Stimulated activated CD4-positive, alpha-beta T cell treated with anti-CD3 and anti-CD28 coated beads, Interleukin-4, amount 100 ng/mL, for 48 hours (primary cell): ENCODE measurements at places on chromosomes 5 and 9.

DNA sequence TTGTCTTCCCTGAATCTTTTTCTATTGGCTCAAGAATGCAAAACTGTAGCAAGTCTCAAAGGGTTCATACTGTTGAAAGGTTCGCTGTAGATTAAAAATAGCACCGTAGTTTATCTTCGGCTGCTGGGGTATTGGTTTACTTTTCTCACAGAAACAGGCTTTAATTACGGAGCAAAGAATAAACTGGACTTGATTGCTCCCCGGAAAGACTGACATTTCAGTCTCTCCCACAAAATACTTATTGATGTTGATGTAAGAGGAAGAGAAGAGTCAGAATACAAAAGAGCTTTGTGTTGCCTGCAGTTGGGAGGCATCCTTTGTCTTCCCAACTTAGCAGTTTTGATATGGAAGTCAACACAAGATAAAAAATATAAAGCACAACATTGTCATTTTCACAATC, 183.9 kb upstream of the DMAC1 start:
- DNase-seq = no peak

GRCh38 chr9:79570448-79571308, 1.1 kb upstream of the TLE4 start:
- peak; percentile 31 for DNase-seq

- DNase-seq = no peak
Observed at GRCh38 chr9:102434545-102434944, 560.6 kb upstream of the CYLC2 start.

DNA sequence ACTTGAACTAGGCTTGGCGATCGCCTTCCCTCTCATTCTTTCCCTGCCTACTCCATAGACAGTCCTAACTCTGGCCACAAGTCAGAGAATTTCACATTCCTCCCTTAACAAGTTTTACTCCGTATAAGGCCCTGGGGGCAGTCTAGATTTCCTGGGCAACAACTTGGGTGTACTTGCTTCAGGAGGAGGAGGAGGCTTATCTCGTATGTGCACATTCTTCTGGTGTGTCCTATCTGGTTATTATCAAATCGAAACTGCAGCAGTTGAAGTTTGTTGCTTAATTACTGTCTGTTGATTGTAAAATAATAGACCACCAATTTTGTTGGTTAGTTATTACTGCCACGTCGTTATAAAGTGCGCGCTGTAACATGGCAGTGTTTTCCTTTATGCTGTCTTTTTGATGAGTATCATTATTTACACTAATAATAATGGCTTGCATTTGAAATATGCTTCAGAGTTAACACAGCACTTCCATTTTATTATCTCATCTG, 42.0 kb downstream of the PIP5K1B start:
- no peak for DNase-seq

- DNase-seq = no peak
Observed at GRCh38 chr9:36140086-36141084, 3.9 kb downstream of the GLIPR2 start.
